ENCODE measurements at places on chromosomes 2 and 18. TPM values are rescaled to one million over a fixed set of nuclear protein-coding genes. Genes with fewer than 3 reads are reported as not detected.

The WNT10A gene
- 0.90 TPM for total RNA-seq

DNA sequence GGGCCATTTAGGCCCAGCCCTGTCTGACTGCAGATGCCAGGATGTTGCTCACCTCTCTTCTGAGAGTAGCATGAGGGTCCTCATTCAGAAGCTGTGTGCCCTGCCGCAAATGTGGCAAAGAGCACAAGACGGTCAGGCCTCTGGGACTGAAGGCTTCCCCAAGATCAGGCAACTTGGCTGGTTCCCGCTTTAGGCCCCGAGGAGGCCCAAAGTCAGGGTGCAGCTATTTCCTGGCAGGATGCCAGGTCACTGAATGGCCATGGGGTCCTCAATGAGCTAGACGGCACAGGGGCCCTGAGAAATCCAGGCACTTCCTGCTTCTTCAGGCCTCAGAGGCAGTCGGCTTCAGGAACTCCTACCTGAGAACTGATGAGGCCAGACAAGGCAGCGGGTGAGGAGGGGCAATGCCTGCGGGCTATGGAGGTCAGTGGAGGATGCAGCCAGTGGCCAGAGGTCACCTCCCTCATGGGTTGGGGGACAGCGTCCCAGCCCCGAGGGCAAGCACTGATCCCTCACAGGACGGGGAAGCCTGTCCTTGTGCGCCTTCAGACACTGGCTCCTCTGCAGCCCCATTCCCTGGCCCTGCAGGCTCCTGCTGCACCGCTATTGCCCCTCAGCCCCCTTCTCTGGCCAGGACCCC lies 44.9 kb downstream of the LMAN2L start:
- H3K36me3 ChIP-seq: no peaks in the 10 kb centered on the region
- no peaks in the 10 kb centered on the region for H3K27me3 ChIP-seq
- DNase-seq: no peak
- H3K4me3 ChIP-seq: no peak overlapping the region
- no peaks in the 10 kb centered on the region for H3K4me1 ChIP-seq

DNA sequence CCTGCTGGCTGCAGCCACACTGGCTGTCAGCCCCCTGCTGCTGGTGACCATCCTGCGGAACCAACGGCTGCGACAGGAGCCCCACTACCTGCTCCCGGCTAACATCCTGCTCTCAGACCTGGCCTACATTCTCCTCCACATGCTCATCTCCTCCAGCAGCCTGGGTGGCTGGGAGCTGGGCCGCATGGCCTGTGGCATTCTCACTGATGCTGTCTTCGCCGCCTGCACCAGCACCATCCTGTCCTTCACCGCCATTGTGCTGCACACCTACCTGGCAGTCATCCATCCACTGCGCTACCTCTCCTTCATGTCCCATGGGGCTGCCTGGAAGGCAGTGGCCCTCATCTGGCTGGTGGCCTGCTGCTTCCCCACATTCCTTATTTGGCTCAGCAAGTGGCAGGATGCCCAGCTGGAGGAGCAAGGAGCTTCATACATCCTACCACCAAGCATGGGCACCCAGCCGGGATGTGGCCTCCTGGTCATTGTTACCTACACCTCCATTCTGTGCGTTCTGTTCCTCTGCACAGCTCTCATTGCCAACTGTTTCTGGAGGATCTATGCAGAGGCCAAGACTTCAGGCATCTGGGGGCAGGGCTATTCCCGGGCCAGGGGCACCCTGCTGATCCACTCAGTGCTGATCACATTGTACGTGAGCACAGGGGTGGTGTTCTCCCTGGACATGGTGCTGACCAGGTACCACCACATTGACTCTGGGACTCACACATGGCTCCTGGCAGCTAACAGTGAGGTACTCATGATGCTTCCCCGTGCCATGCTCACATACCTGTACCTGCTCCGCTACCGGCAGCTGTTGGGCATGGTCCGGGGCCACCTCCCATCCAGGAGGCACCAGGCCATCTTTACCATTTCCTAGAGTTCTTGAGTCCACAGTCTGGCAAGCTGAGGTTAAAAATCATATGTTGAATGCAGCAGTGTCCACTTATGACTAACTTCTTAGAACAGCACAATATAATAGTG lies 741 bp downstream of the GPR148 start:
- H3K4me3 ChIP-seq: no peak overlapping the region
- H3K36me3 ChIP-seq: no peaks in the 10 kb centered on the region
- no peak for DNase-seq
- no peak overlapping the region for H3K27ac ChIP-seq

The ACTR2 gene
- 41.2 TPM for total RNA-seq

The DYNAP gene
- not detected for total RNA-seq

The ZSWIM2 gene
- not detected for total RNA-seq

GRCh38 chr2:129885735-129886134 lies 93.7 kb upstream of the RAB6C start:
- H3K36me3 ChIP-seq: no peaks in the 10 kb centered on the region
- peaks cover 3% of the 10 kb centered on the region for H3K4me1 ChIP-seq
- DNase-seq: no peak
